ENCODE measurements at places on chromosomes 6 and 20. TPM values are rescaled to one million over a fixed set of nuclear protein-coding genes. Genes with fewer than 3 reads are reported as not detected.

DNA sequence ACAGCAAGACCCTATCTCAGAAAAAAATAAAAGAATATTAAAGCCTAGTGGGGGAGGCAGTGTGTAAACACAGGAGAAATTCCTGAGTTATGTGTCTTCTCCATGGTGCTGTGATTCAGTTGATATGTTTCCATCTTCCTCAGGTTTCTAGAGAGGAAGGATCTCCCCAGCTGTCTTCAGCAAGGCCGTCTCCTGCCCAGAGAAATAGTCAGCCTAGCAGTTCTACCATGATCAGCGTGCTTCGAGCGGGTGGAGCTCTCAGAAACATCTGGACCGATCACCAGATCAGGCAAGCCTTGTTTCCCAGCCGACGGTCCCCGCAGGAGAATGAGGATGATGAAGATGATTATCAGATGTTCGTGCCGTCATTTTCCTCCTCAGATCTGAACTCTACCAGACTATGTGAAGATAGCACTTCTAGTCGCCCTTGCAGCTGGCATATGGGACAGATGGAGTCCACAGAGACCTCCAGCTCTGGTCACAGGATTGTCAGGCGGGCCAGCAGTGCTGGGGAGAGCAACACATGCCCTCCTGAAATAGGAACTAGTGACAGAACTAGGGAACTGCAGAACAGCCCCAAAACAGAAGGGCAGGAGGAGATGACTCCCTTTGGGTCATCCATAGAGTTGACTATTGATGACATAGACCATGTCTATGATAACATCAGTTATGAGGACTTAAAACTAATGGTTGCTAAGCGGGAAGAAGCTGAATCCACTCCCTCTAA is 34.9 kb upstream of the MTHFD1L start:
- DNase-seq: no peak

DNA sequence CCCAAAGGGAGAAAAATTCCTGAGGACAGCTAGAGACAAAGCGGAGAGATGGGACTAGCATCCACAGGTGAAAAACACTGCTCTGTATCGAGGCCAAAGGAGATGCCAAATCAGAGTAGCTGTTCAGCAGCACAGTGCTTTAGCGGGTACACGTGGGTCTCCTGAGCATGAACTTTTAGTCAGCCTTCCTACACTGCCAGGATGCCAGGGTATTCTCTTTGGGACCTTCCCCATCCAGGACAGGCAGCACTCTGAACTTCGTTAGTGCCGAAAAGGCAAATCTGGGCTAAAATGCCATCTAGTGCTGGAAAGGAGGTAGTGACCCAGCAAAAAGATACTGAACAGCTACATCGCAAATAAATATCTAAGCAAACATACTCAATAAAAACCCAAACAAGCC is 64.9 kb downstream of the C6orf58 start:
- no peak for DNase-seq

DNA sequence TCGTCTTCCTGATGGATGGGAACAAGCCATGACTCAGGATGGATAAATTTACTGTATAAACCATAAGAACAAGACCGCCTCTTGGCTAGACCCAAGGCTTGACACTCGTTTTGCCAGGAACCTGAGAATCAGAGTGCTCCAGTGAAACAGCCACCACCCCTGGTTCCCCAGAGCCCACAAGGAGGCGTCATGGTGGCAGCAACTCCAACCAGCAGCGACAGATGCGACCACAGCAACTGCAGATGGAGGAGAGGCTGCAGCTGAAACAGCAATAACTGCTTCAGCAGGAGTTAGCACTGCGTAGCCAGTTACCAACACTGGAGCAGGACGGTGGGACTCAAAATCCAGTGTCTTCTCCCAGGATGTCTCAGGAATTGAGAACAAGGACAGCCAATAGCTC is 100.9 kb upstream of the SAMD5 start:
- no peak for DNase-seq

The TMEM181 gene
- polyA plus RNA-seq: 8.8 TPM

- no peak for DNase-seq
Measured at GRCh38 chr20:47432834-47433210, 68.9 kb upstream of the NCOA3 start.

GRCh38 chr20:36491901-36492617 is 49.3 kb upstream of the MYL9 start:
- no peak for DNase-seq
